ENCODE measurements at places on chromosomes 12 and 14.
A peak's percentile ranks its signal among the peaks of the same experiment; 100 is the strongest.

GRCh38 chr12:110039085-110039807 lies 9.1 kb downstream of the C12orf76 start:
- no peak for DNase-seq

DNA sequence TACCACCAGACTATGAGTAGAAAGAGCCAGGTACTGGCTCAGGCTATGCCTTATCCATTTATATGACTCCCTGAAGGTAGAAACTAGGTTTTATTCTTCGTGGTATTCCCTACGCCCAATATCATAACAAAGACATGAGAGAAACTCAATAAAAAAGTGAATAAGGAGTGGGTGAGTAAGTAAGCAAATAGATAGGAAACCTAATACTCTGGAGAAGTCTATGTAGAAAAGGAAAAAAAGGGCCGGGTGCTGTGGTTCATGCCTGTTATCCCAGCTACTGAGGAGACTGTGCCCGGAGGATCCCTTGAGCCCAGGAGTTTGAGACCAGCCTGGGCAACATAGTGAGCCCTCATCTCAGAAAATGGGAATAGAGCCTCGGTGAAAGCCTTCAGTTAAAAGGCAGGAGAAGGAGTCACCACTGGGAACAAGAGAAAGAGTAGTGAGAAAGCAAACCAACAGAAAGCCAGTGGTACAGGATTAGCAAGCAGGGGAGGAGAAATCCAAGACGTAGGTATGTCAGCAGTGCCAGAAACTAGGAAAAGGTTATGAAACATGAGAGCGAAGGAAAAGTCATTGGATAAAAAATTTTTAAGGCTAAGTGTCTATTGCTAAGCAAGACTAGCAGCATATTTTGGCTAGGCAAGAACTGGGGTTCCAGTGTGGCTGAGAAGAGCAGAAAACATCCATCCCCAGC lies 6.0 kb upstream of the OR6J1 start:
- DNase-seq: no peak

DNA sequence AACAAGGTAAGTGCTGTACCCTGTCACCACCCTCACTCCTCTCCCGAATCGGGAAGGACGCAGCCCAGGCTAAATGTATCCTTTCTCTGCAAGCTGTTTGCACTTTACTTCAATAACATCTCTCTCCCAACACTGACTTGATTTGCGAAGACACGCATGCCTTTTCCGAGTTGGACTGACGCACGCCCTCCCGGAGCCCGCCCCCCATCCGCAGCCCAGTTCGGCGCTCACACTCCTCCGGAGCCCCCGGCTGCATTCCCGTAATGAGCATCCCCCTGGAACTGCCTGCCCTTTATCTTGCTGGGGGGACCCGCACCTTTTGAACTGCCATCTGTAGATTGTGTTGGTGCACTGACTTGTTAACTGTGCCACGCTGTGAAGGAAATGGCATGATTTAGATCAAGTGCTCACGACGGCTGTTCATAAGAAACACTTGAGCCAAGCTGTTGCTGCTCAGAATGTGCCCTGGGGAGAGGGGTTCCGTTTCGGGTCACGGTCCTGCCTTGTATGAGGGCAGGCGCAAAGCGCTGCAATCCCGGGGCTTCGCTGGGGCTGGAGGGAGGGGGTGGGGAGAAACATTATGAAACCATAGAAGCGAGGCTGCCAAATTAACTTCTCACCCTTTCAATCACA lies 176.6 kb upstream of the CDKN3 start:
- DNase-seq: no peak

DNA sequence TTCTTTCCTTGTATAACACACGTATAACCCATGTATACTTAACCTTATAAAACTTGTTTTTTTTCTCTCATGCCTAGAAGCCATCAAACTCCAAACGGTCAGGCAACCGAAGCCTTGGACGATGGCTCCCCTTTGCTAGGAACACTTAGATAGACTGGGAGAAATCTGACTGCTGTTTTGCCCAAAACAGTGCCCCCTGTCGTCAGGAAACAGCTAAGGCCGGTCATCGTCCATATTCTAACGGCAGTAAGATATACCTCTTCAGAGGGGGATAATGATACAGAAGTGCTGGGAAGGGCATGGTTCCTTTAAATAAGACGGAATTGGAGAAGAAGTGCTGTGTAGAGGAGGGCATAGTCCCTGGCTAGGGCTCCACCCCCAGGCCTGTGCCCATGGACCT lies 130.5 kb downstream of the SLC41A2 start:
- no peak for DNase-seq

GRCh38 chr12:109020796-109021380 lies at the start of gene SVOP:
Gene SVOP (minus strand): TSS chr12:109021068. CDS start chr12:109020868, 200 bp downstream.
- DNase-seq: peak; percentile 84

DNA sequence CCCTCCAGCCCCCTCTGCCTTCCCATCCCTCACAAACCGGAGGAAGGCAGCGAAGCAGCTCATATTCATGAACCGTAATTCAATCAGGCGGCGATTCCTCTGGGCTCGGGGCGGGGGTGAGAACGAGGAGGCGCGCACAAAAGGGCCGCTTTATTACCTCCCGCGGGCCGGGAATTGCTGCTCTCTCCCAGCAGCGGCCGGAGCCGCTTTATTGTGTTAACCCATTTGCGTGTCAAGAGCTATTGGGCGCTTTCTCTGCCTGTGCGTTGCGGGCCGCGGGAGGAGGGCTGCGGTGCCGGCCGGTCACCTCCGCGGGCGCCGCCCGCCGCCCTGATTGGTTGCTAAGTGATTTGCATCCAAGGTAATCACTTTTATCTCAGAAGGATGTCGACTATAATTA lies 4.8 kb downstream of the FAM222A start:
- DNase-seq: peak; percentile 89

DNA sequence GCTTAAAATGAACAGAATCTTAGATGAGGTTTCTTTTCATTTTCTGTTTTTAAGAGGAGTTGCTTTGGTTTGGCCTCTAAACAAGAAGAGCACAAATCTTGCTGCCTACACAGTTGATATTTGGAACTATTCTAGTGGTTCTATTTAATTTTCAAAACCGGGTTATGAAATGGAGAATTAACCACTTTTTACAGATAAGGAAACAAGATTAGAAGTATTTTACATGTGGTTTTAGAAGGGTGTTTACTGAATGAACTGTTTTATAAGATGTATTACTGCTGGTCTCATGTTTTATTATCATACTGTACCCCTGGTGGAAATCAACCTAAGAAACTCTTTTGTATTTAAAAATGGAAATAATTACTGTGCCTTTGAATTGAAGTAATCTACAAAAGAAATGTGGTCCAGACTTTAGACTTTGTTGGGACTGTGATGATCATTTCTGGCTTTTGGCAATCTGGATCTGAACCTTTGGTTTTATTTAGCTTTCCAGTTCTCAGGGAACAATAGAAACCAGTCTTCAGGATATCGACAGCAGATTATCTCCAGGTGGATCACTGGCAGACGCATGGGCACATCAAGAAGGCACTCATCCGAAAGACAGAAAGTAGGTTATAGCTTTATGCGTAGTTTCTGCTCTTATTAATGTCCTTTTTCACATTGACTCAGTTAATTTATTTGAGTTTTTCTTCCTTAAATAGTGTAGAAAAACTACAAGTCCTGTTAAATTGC lies 43.2 kb downstream of the TBK1 start:
- DNase-seq: no peak

GRCh38 chr12:122471324-122472226 lies 29.2 kb downstream of the ZCCHC8 start:
- peak; percentile 35 for DNase-seq

GRCh38 chr12:14239350-14239934 lies 126.0 kb upstream of the ATF7IP start:
- no peak for DNase-seq
